ENCODE measurements at places on chromosomes 2 and 18.
A peak's percentile ranks its signal among the peaks of the same experiment; 100 is the strongest.

DNA sequence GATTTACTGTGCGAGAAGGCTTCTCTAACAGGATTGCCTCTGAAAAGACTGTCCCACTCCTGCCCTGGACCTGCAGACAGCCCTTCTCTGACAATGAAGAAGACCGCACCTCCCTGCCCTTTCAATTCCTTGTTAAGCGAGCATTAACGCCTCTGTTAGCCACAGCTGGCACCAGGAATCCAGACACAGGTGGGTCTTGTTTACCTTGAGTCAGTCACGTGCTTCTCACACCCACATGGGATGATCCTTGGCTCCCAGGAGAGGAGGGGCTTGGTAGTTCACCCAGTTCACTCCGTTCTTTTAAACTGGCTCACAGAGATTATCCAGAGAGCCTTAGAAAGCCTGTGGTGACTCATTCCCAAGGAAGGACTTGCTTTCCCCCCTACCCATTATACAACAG lies 410.5 kb upstream of the MEIS1 start:
- DNase-seq = no peak

- DNase-seq = no peak
These were observed 53.1 kb downstream of the FIGN start for GRCh38 chr2:163682695-163683094.

- DNase-seq = no peak
These were observed 7.4 kb upstream of the VRK2 start for GRCh38 chr2:58039170-58039611.

DNA sequence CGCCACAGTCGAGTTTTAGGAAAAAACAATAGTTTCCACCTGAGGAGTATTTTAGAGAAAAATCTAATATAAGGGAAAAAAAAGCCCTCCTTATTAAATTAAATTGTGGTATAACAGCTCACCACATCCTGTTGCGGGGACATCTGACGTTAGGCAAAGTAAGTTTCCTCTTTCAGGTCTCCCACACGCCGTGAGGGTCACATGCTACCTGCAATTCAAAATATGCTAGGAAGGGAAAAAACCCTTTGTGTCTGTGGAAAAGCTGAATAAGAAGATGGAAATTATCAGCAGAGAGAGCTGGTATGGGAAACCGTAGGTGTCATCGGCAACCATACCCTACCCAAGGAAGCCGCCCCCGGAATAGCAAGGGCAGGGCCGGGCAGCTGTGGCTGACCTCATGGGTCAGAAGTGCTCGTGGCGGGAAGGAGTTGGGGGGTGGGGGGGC lies 128.0 kb downstream of the NFATC1 start:
- DNase-seq = peak; percentile 41

GRCh38 chr18:69380324-69380723 lies 20.4 kb upstream of the DOK6 start:
- DNase-seq = no peak

DNA sequence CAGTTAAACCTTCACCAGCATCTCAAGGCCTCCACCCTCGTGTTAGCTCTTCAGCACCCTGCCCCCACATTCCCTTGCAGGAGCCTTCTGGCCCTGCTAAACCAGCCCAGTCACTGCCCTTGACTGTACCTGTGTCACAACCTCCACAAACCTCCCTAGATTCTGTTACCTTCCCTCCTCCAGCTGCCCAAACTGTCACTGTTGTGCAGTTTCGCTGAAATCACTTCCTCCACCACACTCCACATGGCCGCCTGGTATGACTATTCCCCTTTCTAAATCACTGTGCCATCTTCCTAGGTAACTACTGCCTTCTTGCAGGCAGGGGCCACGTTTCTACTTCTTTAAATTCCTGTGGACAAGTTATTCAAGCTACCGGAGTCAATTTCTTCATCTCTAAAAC lies 160.2 kb downstream of the GALNT14 start:
- no peak for DNase-seq

- DNase-seq = no peak
These were observed 144.3 kb upstream of the SMAD7 start for GRCh38 chr18:49094979-49095632.

DNA sequence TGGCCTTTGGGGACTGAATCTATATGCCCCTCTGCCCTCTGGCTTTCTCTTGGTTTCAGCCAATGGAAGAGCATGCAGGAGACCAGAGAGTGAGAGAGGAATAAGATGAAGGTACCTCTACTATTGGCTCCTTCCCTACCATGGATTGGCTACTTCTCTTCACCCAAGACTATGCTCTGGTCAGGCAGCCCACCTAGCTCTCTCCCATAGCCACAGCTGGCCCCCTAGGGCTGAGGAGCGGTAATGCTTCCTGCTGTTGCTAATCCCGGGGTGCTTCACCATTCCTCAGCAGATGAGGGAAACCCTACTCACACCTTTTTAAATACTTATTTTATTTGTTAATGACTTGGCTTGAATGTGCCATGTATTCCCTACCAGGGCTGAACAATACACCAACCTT lies 142.4 kb downstream of the MREG start:
- no peak for DNase-seq

- no peak for DNase-seq
These were observed 103.5 kb downstream of the SPTBN1 start for GRCh38 chr2:54559593-54560145.

DNA sequence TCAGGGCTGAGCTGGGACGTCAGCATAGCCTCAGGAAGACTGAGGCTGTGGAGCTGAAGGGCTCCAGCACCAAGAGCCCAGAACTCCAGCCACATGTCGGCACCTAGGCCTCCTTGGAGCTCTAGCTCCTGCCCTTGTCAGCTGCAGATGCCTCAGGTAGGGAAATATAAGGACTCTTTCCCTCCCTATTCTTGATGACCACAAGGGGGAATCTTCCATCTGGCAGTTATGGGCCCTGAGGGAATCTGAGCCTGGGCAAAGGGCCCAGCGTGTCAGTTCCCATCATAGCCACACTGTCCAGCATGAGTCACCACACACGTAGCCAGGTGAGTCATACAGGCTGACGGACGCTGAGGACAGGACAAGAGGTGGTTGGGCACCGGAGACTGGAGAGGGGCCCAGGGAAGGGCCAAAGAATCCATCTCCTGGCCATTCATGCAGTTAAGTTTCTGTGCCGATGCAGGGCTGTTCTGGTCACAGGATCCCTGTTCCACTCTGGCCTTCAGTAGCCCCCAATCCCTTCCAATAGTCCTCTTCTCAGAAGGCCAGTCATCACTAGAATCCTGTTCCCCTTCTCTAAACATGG lies 1.8 kb downstream of the MPV17 start:
- DNase-seq = no peak

DNA sequence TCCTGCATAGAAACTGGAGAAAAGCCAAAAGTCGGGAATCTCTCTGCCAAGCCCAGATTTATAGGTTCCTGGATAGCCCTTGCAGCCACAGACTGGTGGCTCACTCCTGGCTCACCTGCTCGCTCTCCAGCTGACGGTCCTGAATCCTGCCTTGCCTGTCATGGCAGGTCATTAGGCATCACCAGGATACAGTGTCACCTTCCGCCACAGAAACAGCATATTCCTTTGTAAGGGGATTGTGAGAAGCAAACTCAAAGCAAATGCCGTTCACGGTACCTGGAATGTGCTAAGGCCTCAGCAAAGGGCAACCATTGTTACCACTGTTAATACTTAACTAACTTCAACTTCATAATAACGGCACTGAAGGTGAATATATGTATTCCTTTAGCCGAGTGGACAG lies 57.1 kb upstream of the GPR45 start:
- DNase-seq = no peak

- DNase-seq = no peak
These were observed 699.9 kb downstream of the DSC3 start for GRCh38 chr18:30342675-30343074.

DNA sequence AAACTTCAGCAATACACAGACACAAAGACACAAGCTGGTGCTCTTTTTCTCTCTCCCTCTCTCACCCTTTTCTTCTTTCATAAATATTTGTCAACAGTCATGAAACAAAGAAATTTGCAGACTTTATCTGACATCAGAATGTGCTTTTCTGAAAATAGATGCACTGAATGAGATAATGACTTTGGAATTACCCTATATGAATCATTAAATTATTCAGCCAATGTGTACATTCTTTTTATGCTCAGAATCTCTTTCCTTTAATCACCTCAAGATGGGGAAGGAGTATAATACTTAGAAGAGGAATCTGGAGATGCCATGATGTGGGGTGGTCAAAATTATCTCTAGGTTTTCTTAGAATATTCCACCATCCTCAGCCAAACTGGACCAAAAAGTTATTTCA lies 289.9 kb downstream of the LRRTM1 start:
- no peak for DNase-seq

DNA sequence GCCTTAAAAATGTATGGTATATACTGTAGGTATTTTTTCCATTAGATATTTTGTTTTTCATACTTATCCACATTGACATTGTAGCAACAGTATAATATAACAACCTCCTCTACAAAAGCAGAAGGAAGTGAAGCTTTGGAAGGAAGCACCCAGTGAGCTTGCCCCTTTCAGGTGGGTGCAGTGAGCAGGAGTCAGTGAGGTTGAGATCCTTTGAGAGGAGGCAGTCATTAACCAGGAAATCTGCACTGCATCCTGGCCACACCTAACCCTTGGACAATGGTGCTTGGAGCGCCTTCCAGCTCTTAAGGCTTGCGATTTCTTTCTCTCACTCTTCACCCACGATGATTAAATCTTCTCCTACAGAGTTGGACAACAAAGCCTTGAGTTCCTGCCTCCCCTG lies 13.9 kb downstream of the IL37 start:
- DNase-seq = no peak

DNA sequence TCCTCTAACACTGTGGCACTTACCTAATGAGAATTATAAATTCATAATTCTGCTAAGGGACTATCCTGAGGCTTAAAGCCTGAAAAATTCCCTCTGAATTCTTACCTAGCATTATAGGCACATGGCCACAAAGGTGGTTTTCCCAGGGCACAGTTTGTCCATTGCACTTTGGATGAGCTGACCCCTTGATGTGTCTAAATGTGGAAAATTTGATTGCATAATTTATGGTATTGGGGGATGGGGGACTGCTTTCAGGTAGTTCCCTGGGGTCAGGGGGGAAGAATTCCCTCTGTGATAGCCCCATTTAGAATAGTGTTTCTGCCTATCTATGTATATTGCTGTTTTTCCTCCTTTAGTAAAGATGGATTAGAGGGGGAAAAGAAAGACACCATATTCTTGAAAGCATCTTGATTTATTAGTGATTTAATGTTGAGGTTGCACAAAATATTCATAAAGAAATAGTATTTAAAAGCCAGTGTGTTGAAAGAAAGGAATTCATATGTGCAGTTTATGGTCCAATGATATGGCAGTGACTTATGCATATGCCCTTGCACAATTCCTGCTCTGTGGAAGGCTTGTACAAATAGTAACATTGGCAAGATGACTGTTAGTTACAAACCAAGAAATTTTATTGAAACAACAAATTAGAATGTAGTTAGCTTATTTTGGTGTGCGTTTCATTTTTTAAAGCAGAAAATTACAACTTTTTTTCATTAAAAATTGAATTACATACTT lies 8.7 kb upstream of the HTR2B start:
- DNase-seq = no peak

- no peak for DNase-seq
These were observed 1.6 kb downstream of the COQ10B start for GRCh38 chr2:197454923-197455322.

DNA sequence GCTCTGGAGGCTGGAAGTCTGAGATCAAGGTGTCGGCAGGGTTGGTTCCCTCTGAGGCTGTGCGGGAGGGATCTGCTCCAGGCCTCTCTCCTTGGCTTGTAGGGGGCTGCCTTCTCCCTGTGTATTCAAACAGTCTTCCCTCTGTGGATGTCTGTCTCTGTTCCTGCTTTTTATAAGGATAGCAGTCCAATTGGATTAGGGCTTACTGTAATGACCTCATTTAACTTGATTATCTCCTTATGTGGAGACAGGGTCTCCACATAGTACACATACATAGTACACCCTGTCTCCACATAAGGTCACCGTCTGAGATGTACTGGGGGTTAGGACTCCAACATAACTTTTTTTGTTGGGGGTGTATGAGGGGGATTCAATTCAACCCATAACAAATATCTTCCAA lies 30.5 kb downstream of the TCF7L1 start:
- DNase-seq = no peak

GRCh38 chr2:18536697-18537096 lies 23.8 kb downstream of the RDH14 start:
- DNase-seq = no peak

DNA sequence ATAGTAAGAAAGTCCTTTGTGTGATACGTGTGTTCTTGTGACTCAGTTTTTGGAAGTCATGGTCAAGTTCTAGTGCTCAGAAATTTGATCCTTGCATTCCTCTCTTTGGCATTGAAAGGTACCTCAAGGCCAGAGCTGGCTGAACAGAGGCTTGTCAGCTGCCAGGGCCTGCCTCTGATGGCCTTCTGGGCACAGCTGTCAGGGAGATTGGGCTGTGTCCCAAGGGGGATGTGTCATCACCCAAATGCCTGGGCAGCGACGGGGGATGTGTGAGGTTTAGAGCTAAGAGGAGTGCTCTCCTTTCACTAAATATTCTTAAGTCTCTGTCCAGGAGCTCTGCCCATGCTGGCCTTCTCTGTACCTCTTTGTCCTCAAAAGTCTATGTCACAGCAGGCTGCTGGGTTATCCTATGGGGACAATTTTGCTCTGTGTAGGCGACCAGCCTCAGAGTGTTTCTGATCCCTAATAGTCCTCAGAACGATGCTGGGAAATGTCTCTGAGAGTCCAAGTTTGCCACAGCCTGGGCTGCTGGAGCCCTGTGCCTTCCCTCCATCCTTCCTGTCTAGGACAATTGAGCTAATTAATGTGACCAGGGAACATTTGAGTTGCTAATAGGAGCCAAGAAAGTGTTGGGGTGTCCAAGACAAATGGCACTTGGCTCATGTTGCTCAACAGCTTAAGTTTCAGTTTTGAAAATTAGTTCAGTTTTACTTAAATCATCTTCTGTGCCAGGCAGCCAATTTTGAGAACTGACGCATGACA lies 115.4 kb upstream of the ZNF521 start:
- DNase-seq = no peak

DNA sequence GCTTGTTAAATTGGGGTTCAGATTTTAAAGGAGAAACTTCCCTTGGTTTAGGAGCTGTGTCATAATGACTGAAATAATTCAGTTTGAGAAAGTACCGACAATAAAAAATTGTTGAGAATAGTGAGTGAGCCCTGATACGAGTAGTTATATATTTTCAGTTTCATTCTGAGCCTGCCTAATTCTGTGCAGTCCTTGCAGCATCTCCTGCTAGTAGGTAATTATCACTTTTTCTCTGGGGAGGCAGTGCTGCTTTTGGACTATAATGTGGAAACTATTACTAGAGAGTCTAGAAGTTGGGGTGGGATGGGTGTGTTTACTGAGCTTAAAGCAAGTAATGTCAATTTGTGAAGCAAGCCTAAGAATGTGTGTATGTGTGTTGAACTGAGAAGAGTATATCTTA lies 21.7 kb downstream of the ZNF638 start:
- no peak for DNase-seq

DNA sequence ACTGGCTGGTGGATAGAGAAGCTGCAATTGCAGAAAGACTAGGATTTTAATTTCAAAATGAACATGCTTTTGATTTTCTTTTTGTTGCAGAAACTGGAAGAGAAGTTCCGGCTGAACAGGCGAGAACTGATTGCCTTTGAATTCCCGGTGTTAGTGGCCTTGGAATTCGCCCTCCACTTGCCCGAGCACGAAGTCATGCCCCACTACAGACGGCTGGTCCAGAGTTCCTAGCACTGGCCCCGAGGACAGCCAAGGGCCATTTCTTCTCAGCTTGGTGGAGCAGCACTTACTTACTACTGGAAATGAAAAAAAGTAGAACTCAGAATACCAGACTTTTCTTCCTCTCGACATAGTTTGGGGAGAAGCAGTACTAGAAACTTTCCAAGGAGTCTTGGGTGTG lies 121.9 kb downstream of the CABLES1 start:
- no peak for DNase-seq

Data from stimulated activated CD4-positive, alpha-beta T cell treated with anti-CD3 and anti-CD28 coated beads, Interleukin-15, amount 100 ng/mL, for 1 hour (primary cell).